ENCODE measurements at places on chromosomes 11 and 22.

- DNase-seq, result no peak
Measured at GRCh38 chr11:131481971-131482370, 111.6 kb downstream of the NTM start.

DNA sequence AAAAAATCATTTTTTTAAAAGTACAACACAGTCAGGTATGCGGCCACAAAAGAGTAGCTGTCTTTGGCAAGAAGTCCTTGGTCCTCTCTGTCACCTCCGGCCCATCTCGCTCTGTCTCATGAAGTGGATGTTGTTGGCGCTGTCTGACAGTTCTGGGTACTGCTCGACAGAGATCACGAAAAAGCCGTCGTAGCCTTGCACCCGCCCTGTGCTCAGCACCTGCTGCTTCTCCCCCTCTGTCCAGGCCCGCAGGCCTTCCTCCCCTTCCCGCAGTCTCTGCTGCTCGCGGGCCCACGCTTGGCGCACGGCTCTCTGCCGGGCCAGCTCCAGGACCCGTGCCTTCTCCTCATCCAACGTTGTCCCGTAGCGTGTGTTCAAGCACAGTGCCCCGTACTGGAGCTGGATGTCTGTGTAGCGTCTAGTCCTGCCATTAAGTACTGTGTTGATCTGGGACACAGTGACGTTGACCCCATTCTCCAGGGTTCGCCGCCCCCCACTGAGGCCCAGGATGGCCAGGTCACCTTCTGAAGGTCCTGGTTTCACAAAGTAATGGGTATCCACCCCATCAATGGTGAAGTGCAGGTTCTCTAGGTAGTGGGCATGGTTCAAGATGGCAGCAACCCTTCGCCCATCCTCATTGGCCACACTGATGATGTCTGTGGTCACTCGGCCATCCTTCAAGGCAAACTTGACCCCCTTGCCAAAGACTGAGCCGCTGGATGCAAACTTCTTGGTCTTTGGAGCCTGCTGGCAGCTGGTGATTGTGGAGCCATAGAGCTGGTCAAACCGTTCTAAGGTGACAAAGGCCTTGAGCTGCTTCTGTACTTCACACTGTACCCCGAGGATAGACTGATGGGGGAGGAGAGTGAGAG, 83.5 kb upstream of the NARS2 start:
- no peak for DNase-seq

DNA sequence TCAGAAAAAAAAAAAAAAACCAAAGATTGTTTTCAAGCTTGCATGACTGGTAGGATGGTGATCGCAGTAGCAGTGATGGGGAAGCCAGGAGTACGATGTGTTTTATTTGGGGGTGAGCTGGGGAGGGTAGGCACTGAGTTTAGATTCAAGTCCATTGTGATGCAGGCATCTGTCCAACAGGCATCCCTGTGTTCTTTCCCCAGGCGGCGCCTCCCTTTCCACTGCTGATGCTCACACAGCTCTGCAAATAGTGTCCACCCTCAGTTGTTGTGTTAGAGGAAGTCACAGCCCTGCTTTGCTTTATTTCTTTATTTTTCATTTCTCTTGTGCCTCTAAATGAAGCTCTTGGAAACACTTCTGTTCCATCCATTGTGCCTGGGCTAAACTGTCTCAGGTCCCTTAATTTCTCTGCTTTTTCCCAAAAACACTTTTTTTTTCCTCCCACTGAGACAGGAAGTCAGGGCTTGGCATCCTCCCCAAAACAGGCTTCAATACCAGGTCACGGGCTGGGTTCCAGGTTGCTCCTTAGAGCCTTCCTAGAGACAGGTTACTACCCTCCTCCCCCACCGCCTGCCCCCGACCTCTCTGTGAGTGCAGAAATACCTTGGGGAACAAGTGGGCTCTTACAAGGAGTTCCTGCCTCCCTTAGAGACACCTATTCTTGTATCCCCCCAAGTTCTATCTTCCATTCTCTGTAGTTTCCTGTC, 38.6 kb upstream of the HSPA8 start:
- DNase-seq, result no peak

DNA sequence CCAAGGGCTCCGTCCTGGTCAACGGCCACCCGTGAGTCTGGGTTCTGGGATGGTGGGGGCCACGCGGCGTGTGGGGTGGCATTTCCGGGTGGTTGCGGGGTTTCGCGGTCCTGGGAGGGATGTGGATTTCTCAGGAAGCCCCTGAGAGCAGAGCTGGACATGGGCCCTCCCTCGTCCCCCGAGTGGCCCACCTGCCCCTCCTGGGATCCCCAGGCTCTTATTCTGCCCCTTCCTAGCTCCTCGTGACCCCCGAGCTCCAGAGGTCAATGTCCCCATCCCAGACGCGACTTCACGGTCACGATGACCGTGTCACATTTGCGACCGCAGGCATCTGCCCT, 4.4 kb downstream of the MUC5AC start:
- no peak for DNase-seq

DNA sequence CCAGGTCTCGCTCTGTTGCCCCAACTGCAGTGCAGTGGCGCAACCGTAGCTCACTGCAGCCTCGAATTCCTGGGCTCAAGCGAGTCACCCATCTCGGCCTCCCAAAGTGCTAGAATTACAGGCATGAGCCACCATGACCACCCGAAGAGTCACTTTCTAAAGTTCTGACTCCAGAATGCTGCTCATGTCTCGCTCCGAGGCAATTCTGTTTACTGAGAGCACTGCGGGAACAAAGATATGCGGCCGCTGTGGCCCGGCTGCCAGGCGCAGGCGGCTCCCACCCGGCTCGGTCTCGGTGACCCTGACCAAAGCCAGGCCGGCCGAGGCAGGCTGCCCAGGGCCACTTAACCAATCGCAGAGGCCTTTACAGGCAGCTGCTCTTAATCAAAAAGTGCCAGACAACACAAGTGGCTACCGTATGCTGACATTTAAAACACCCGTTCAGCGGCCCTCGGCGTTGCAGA, 78.7 kb downstream of the PHF21B start:
- no peak for DNase-seq

DNA sequence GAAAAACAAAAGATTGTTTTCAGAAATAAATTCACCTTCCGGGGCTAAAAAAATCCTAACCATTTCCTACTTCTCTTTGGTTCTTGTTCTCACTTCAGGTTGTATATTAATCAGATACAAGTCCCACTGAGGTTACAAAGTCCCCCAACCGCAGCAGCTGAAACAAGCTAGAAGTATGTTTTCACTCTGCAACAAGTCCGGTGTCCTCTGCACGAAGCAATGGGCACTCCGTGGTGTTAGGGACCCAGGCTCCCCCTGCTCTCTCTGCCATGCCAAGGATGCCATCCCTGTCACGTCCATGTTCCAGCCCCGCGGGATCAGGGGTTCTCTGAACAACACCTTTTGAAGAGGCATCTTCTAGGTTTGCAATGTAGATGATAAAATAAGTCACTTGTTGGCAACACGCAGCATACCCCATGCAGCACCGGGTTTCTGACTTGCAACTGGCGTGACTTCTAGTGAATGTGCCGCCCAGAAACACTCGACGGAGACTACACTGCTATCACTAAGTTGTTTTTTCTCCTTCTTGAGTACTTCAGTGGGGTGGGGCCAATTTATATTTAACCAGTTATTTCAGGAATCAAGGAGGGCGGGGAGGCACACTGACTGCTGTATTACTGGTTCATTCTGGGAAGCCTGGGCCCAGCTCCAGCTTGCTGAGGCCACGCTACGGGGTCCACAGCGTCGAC, 25.4 kb upstream of the GSTP1 start:
- no peak for DNase-seq

GRCh38 chr22:29480512-29481264, 670 bp downstream of the NEFH start:
- DNase-seq, result peak; percentile 26
